ENCODE measurements at places on chromosomes 1 and 21. TPM values are rescaled to one million over a fixed set of nuclear protein-coding genes. Genes with fewer than 3 reads are reported as not detected.

IL24 gene
- not detected for total RNA-seq

HIVEP3 gene
- 2.8 TPM for total RNA-seq

CATSPER4 gene
- total RNA-seq: not detected

NKAIN1 gene
- 1.1 TPM for total RNA-seq

GABRD gene
- total RNA-seq: 0.95 TPM

IGSF3 gene
- total RNA-seq: 32.5 TPM

GBP3 gene
- total RNA-seq: 55.4 TPM

FAM163A gene
- total RNA-seq: 0.53 TPM

POU3F1 gene
- total RNA-seq: 0.32 TPM

RHEX gene
- 12.5 TPM for total RNA-seq

DNALI1 gene
- total RNA-seq: 2.0 TPM

PLA2G2A gene
- 0.48 TPM for total RNA-seq

RIPK4 gene
- 8.8 TPM for total RNA-seq

PLEKHN1 gene
- total RNA-seq: 1.1 TPM

- no peak for DNase-seq
These were observed 5.1 kb upstream of the CSRP1 start for GRCh38 chr1:201511941-201512539.

DNA sequence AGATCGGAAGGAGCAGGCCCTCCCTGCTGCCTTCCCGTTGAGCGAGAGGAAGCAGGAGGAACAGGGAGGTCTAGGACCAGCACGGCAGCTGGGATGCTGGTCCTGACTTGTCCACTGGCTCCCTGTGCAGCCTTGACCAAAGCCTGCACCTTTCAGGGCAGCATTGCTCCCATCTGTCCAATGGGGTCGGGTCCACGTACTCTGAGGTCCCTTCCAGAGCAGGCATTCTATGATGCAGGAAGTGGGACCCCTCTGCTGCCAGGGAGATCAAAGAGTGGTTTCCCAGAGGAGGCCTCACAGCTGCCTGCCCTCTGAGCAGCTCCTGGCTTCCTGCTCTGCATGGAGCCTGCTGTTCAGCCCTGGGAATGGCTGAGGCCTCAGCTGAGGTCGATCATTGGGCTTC lies 21.7 kb upstream of the ZNF362 start:
- no peak for DNase-seq

GRCh38 chr1:192749349-192749748 lies 59.5 kb upstream of the RGS2 start:
- DNase-seq: no peak

GRCh38 chr1:227775841-227776240 lies 39.6 kb upstream of the PRSS38 start:
- no peak for DNase-seq

- DNase-seq: no peak
These were observed 430.1 kb downstream of the KCNT2 start for GRCh38 chr1:196178083-196178635.

GRCh38 chr1:36784147-36784859 lies 250.0 kb downstream of the GRIK3 start:
- no peak for DNase-seq

DNA sequence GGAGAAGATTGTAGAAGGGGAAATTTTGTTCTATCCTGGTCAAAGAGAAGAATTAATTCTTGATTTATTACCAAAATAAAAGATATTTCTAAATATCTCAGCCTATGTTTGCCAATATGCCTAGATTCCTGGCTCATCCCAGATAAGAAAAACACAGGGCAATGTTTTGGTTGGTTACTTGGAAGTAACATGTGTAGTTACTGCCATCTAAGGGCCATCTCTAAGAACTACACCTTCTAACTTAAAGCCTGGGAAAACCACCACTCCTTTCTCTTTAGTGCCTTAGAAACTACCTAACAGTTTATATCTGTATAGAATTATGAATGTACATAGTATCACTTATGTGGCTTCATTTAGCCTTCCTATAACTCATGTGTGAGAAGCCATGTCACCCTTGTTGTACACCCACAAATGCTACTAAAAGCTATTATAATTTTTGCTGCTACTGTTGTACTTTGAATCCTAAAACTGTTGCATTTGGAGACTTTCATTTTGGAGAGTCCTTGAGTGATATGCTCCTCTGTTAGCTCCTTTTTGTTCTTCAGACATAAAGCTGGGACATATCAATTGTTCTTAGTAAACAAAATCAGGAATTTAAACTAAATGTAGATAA lies 4.5 kb downstream of the AIM2 start:
- DNase-seq: peak; percentile 5

GRCh38 chr1:197842646-197843045 lies 59.8 kb upstream of the C1orf53 start:
- no peak for DNase-seq

GRCh38 chr1:172637522-172637921 lies 21.4 kb upstream of the FASLG start:
- no peak for DNase-seq

- no peak for DNase-seq
These were observed 62.7 kb downstream of the CD34 start for GRCh38 chr1:207848234-207848633.

GRCh38 chr1:21647431-21648351 lies 21.5 kb downstream of the RAP1GAP start:
- no peak for DNase-seq

GRCh38 chr1:158274797-158275196 lies 14.9 kb upstream of the CD1C start:
- DNase-seq: no peak

DNA sequence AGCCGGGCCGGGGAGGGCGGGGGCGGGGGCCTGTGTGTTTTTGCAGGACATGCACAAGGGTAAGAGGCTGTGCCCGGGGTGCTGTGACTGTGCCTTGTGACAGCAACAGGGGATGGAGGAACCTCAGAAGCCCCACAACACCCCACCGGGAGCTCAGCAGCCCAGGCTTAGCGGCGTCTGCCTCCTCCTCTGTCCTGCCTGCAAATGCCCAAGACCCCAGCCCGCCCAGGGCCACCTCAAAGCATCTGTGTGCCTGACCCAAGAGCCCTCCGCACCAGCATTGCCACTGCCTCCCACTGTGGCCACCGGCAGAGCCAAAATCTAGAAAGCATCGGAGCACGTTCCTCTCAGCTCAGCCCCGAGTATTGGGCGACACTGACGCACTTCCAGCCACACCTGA lies 2.7 kb upstream of the ACTRT2 start:
- no peak for DNase-seq

- DNase-seq: no peak
These were observed 9.4 kb downstream of the SOD1 start for GRCh38 chr21:31668651-31669491.

- no peak for DNase-seq
These were observed 138.9 kb upstream of the VAMP3 start for GRCh38 chr1:7632176-7632575.

DNA sequence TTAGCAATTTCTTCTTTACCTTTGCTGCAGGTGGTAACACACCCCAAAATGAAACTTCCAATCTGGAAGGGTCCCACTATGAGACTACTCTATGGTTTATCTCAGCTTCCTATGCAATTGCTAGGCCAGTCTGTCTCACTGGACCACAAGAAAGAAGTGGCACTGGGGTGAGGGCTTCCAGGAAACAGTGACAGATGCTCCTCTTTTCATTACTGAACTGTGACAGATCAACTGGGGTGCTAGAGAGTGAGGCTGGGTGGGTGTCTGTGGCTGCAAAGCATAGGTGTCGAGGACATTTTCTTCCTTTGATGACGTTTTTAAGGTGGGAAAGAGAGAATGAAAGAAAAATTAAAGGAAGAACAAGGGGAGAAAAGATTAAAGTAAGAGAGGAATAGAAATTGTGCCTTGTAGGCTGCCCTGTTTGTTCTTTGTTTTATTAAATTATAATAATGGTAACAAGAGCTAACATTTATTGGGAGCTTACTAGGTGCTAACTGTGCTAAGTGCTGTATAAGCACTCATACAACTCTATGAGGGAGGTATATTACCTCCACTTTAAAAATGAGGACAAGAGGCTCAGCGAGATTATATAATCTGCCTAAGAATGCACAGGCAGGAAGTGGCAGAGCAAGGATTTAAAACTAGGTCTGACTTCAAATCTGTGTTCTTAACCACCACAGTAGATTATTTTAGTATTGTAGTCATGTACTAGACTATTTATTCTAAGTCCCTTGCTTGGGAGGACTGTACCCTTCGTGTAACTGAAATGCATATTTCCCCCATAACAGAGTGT lies 27.8 kb upstream of the DMRTA2 start:
- DNase-seq: no peak

- no peak for DNase-seq
These were observed 21.2 kb upstream of the PRKACB start for GRCh38 chr1:84122780-84123382.

DNA sequence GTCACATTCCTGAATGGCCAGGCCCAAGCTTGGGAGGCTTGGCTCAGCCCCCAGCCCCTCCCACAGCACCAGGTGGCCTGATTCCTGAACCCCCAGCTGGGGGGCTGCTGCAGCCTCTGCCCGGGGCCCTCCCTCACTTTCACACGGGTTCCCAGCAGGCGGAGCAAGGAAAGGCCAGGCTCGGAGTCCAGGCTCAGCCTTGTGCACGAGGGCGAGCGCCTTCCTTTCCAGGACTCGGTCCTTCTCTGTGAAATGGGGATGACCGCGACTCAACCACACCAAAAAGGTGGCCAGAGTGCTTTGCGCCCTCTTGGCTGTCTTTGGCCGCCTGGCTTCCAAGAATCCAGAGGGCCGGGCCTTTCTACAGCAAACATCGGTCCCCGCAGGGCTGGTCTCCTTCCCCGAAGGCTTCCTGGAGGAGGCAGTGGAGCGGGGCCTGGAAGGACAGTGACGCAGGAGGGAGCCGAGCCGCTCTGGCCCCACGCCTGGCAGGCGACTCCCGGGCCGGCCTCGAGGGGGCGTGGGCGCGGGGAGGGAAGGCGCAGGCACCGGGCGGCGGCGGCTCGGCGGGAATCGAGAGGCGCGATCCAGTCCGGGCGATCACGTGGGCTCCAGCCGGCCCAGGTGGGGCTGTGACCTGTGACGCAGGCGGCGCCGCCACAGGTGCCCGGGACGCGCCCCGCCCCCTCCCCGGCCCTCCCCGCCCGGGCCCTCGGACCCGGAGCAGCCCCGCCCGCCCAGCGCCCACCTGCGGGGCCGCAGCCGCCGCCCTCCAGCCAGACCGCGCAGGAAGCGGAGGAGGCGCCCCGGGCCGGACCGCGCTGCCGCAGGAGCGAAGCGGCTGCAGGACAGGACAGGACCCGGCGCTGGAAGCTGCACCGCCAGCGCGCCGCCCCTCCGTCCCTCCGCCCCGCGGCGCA lies at the start of gene ARHGEF16:
ARHGEF16 (plus strand) TSS at position 775 of the 920 bp plus-strand sequence. CDS start 8,420 bp downstream, outside the sequence.
- DNase-seq: no peak

GRCh38 chr1:180924939-180925338 lies 12.2 kb downstream of the KIAA1614 start:
- DNase-seq: no peak

DNA sequence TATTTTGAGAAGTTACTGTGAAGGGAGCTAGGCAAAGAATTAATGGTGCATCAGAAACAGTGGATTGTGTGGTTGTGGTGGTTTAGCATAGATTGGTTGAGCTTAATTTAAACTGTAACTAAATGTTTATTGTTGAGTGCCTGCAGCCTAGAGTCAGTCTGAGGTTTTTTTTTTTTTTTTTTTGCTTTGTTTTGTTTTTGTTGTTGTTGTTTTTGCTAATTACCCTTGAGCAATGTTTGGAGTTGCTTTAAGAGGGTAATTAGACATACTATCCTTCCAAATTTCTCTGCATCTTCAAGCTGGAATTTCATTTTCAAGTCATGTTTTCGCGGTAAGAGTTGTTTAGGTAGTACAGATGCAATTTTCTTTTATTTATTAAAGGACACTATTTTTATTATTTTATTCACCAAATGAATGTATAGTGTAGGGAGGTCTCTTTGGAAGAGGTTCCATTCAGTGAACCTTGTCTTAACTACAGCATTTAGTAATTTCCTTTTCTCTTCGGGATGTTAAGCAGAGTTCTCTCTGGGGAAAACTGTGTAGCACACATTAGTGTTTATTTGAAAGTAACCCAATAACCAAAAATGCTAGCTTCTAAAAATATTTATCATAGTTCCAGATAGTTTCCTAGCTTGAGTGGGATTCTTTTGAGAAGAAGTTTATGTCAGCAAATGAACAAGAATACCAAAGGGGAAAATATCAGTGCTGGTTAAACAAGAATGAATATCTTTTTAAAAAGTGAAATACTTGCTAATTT lies 82.3 kb downstream of the CLIC4 start:
- DNase-seq: no peak

DNA sequence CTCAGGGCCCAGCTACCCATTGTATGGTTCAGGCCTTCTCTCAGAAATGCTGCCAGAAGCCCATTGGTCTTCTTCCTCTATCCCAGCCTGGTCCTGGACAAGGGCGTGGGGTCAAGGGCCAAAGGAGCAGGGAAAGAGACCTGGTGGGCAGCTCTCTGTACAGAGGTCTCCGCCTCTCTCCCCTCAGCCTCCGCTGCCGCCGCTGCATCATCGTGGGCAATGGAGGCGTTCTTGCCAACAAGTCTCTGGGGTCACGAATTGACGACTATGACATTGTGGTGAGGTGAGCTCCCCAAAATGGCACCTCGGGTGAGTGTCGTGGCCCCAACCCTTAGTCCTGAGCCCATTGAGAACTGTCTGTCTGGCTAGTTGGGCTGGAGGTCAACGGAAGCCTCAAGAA lies 34.6 kb upstream of the ARTN start:
- no peak for DNase-seq

DNA sequence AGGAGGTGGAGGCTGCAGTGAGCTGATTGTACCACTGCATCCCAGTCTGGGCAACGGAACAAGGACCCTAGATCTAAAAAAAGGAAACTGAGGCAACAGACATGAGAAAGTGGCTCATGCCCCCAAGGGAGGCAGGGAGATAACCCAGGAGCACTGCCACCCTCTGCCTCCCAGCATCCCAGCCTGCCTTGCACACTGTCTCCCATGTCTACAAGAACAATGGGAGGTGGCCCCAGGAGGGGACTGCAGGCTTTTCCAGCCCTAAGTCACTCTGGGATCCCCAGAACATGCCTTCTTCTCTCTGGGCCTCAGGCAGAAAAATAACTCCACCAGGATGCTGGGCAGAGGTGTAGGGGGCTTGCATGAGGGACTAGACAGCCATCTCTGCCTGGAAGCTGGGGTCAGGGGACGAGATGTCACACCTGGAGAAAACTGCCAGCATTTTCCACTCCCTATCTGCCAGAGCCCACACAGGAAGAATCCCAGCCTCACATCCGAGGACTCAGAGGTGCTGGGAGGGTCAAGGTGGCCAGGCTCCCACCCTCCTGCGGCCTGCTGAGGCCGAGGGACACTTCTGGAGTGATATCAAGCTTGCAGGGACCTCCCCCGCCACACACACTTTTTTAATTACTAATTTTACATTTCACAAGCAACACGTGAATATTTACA lies 21.4 kb downstream of the RUNX3 start:
- no peak for DNase-seq

Data from urinary bladder (tissue), 4 donors.